Stimulated activated CD4-positive, alpha-beta T cell treated with anti-CD3 and anti-CD28 coated beads, Interleukin-12 subunit alpha, Interleukin-12 subunit beta, amount 100 ng/mL, for 48 hours (primary cell): ENCODE measurements at places on chromosomes 1 and 21.

GRCh38 chr1:234212764-234213657 is 160.2 kb upstream of the COA6 start:
- DNase-seq: no peak

- peak; percentile 3 for DNase-seq
Measured at GRCh38 chr1:226549094-226549936, 751 bp downstream of the STUM start.

GRCh38 chr1:229432116-229432461 is 1.8 kb downstream of the ACTA1 start:
- no peak for DNase-seq

GRCh38 chr1:193662030-193662429 is 475.6 kb upstream of the B3GALT2 start:
- no peak for DNase-seq

DNA sequence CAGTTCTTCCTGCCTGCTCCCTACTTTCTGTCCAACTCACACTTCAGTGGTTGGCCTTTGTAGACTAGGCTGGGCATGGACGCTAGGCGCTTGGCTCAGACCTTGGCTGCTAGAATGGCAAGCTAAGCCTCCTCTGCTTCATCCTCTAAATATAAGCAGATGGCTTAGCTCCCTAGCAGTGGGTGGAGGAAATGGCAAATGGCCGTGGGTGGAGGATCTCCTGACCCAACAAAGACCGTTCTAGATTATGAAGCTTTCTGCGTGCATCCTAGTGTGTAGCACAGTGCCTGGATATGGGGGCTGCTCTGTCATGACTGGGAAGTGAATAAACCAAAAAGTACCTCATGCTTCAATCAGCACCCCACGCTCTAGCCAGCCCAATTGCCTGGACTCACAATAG is 10.4 kb upstream of the ETV3L start:
- no peak for DNase-seq

DNA sequence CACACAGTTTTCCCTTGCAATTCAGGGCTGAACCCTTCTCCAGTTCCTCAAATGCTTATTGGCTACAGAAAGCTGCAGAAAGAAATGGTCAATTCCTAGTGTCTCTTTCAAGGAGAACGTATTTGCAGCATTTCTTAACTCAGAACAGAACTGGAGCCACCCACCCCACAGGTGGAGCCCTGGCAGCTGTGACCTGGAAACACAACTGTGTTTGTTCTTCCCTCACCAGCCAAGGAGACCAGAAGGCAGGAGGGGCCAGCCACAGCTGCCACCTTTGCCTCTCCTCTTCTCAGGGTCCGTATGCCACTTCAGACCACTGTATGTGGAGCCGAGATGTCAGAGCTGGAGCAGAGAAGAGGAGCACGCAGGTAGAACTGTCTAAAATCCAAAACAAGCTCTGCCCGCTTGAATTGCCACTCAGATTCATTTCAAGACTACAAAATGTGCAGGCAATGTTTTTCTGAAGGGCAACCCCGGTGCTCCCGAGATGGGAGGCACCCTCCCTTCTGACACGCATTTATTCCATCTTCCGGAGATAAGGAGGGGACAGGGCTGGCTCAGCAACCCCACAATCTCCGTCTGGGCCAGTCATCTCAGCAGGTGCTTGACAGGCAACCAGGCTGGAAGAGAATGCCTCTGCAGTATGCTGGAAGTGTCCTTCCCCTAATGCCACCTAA is 16.7 kb downstream of the CD247 start:
- DNase-seq: peak; percentile 65

DNA sequence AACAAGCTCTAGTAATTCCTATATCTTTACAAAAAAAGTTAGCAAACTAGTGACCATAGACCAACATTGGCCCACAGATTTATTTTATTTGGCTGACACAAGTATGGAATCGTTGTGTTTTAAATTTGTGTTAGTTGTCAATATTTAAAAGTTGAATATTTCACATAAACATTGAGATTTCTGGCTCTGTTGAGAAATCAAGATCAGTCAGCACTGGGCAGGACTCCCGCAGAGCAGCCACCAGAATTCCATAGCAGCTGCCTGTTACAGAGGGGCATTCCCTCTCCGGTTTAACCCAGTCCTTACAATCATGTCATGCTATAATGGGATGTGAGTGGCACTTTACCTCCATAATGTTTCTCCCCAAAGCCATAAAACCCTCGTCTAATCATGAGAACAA is 79.2 kb upstream of the NRIP1 start:
- DNase-seq: no peak

- no peak for DNase-seq
Measured at GRCh38 chr1:160325252-160325651, 17.8 kb downstream of the COPA start.
